ENCODE measurements at places on chromosomes 13 and 19.

DNA sequence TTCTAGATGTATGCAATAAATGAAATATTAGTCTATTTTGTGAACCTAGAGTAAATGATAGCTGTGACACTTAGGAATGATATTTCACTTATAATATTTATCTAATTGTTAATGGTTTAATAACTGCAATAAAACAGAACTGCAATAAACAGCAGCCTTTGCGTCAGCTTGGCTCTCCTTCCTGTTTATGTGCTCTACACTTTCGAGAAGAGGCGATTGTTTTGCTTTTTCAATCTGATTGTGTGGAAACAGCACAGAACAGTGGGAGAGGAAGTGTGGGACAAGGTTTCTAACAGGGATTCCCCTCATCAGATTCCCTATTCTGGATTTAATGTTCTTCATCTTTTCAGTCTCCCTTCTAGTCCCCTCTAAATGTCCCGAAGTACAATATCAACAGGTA is 17.3 kb upstream of the TRPC4 start:
- no peak for DNase-seq

GRCh38 chr19:45471931-45472562 is 4.3 kb downstream of the FOSB start:
- peak; percentile 55 for DNase-seq

DNA sequence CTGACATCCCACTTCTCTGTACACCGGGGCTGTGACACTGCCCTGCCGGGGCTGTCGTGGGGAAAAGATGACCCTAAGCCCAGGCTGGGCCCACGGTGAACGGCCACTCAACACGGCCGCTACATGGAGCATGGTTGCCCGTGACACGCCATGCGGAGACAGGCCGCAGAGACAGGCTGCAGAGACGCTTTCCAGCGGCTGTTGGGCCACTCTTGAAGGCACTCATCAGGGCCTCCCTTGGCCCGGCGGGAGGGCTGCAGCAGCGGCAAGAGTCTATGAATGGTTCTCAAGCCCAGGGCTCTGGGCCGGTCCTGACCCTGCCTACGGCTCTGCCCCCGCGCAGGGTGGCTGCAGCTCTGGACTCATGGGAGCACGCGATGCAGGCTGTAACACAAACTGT is 22.1 kb downstream of the ADPRHL1 start:
- no peak for DNase-seq

GRCh38 chr13:36046672-36047071 is 84.5 kb downstream of the DCLK1 start:
- DNase-seq: no peak

DNA sequence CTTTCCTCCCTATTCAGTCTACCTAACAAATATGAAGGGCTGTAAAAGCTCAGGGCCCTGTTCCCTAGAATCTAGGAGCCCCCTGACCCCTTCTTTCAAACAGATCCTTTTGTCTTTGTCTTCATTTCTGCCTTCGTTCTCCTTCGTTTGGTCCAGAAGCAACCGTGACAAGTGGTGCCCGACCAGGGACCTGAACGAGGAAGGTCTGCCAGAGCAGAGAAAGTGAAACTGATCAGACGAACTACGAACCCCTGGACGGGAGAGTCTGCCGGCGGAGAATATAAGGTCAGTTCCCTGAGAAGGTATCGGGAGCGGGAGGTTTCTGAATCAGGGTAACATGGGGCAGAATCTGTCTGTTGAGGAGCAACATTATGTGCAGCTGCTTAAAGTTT is 751 bp downstream of the ERVK3-1 start:
- DNase-seq: no peak
